HT-29 (cell line): ENCODE measurements at places on chromosomes 1 and 21. TPM values are rescaled to one million over a fixed set of nuclear protein-coding genes. Genes with fewer than 3 reads are reported as not detected.

DNA sequence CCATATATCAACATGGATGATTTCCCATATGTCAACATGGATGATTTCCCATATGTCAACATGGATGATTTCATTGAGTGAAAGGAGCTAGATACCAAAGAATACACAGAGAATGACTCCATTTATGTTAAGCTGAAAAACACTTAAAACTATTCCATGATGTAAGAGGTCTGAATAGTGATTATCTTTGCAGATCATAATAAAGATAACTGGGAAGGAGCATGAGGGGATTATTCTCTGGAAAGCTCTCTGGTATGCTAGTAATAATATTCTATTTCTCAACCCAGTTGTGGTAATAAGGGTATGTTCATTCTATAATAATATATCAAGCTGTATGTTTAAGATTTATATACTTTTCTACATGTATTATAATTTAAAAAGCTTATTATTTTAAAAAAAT is 14.1 kb downstream of the SYNJ1 start:
- DNase-seq, result no peak

DNA sequence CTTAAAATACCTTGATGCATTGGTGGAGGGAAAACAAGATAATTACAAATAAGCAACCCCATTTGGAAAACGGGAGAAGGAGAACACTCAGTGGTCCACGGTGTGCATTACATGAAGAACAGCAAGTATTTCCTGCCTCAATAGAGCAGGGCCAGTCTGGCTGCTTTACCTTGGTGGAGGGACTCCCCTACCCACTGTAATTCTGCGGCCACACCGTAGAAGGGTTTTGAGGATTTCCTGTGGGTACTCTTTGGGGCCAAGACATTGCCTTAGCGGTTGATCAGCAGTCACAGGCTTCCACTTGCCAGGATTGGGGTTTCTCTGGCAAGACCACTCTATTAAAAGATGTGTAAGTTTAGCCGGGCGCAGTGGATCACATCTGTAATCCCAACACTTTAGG is 16.3 kb upstream of the TMEM54 start:
- DNase-seq, result no peak

LGALS8 gene
- total RNA-seq, result 25.1 and 32.0 TPM in 2 replicates

DNAH14 gene
- 2.2 and 3.9 TPM in 2 replicates for total RNA-seq

- DNase-seq, result no peak
Measured at GRCh38 chr1:205315008-205315618, 6.4 kb downstream of the NUAK2 start.

DNA sequence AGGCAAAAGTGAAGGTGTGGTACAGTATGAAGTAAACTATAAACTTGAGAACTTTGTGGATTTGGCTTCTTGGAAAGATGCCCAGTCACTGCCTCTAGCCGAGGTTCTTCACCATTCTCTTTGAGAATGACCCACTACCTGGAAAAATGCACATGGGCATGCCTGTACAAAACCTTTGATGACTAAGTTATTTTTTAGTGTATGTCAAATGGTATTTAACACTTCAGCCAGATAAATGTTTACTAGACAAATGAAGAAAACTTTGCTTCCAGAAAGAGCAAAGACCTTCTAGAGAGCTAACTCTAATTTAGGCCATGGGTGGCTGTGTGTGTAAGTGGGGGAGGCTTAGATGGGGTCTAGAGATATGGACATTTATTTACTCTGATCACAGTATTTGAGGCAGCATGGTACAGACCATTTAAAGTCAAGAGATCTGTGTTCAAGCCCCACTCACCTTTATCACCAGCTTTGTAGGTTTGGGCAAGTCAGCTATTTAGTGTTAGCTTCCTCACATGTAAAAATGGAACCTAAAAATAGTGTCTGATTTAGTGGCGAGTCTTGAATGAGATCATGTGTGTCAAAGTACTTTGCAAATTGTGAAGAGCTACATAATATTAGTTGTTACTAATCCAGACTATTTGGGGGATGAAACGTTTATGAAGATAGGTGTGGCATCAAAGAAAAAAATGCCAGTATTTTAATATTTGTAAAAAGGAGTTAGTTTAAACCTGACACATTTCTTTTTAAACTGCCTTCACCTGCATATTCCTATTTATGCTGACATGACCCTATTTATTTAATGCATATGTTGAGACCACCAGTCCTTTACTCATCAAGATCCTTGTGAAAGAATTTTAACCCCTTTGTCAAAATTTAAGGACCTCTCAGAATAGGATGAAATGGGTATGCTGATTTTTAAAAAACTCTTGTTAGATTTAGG is 20.2 kb downstream of the NFYC start:
- DNase-seq, result peak; percentile 40
